ENCODE measurements at places on chromosomes 3 and 15. TPM values are rescaled to one million over a fixed set of nuclear protein-coding genes. Genes with fewer than 3 reads are reported as not detected.

DNA sequence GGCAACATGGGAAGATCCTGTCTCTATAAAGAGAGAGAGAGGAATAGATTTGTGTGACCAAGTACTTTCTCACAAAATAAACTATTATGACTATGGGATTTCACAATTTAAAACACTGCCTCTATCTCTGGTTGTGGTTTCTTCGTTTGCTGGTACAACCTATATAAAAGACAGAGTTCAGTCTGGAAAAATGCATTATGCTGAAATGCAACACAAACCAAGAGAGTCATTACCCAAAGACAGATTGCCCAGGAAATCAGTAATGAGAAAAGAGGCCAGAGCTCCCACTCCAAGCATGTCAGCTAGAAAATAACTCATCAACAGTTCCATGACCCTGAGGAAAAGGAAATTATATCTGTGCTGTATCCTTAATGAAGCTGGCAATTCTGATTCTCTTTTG lies 23.2 kb downstream of the GPR176 start:
- no peak overlapping the region for H3K27ac ChIP-seq
- H3K36me3 ChIP-seq: no peaks in the 10 kb centered on the region
- H3K4me3 ChIP-seq: no peak overlapping the region
- peak; percentile 81 for DNase-seq
- no peaks in the 10 kb centered on the region for H3K27me3 ChIP-seq
- peaks cover 16% of the 10 kb centered on the region for H3K4me1 ChIP-seq

The HIGD2B gene
- not detected for total RNA-seq

DNA sequence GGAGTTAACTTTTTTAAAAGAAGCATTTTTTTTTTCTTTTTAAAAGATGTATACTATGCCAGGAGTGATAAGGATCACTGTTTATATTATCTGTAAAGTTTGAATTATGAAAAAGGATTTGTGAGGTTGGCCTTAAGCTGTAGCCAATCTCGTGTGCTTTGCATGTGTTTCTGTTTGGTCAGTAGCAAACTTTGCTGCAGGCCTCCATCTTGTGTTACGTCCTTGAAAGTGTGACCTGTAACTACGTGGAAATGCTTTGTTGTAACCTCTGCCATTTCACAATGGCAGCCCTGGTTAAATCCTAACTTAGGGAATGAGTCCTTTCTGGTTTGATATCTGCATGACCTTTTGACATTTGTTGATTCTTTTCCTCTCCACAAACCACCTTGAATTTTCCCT lies 1345.6 kb downstream of the NSUN3 start:
- H3K4me1 ChIP-seq: no peaks in the 10 kb centered on the region
- DNase-seq: no peak
- H3K27ac ChIP-seq: no peak overlapping the region
- no peak overlapping the region for H3K4me3 ChIP-seq

DNA sequence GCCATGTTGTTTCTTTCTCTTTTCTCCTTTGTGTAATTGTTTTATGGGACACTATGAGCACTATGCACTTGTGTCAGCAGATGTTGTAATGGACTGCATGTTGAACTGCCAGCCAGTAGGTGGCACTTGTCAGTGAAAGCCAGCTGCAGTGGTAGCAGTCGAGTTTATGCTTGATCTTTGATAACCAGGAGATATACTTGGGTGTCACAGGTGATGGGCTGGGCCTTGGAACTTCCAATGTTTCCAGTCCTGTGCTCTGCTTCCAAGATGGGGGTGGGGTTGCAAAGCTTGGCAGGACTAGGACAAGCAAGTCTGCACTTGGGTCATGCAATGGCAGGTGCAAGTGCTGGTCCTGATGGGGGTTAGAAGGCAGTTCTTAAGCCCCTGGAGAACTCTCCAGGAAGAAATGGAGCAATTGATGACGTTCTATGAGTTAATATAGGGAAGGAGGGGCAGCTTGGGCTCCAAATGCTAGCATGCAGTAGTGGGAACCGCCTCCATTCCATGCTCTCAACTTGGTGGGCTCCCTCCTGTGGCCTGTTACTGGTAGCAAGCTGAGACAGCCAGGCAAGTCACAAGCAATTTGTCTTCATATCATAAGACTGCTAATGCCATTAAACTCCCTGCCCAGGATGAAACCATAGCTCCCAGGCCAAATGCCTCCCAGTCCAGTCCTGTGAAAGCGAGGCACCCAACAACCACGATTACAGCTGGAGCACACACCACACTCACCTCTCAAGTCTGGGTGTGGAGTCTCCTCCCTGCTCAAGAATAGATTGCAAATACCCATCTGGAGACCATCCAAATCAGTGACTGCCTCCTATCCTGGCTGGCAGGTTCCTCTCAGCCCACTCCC lies 287.2 kb downstream of the CGGBP1 start:
- H3K4me3 ChIP-seq: no peak overlapping the region
- no peaks in the 10 kb centered on the region for H3K4me1 ChIP-seq
- H3K27ac ChIP-seq: no peak overlapping the region
- DNase-seq: no peak
- H3K27me3 ChIP-seq: no peaks in the 10 kb centered on the region

DNA sequence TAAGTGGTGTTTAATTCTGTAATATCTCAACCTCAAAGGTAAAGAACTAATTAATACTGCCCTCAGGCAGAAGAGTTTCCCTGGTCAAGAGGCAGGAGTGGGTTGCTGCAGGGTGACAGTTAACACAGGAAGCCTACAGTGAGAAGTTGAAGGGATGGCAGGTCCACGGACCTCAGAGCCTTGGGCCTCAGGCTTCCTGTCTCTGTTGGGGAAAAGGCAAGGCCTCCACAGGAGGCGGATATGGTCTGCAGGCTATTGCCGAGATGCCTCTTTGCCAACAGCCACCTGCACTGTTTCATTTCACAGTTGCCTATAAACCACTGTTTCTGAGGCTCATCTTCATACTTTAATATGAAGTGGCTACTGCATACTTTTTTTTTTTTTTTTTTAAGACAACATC lies 33.3 kb upstream of the RPN1 start:
- no peak for DNase-seq
- no peaks in the 10 kb centered on the region for H3K27me3 ChIP-seq
- no peak overlapping the region for H3K4me3 ChIP-seq
- H3K27ac ChIP-seq: no peak overlapping the region

GRCh38 chr15:76576523-76577279 lies 240.1 kb downstream of the ISL2 start:
- H3K4me3 ChIP-seq: no peak overlapping the region
- no peaks in the 10 kb centered on the region for H3K4me1 ChIP-seq
- H3K36me3 ChIP-seq: no peaks in the 10 kb centered on the region
- peak; percentile 70 for DNase-seq
- no peaks in the 10 kb centered on the region for H3K27me3 ChIP-seq

The GPR62 gene
- not detected for total RNA-seq

The THRB gene
- 6.8 TPM for total RNA-seq

GRCh38 chr3:7428206-7428718 lies 567.3 kb downstream of the GRM7 start:
- H3K27me3 ChIP-seq: no peaks in the 10 kb centered on the region
- H3K36me3 ChIP-seq: no peaks in the 10 kb centered on the region
- no peaks in the 10 kb centered on the region for H3K4me1 ChIP-seq
- no peak overlapping the region for H3K4me3 ChIP-seq
- no peak overlapping the region for H3K27ac ChIP-seq

DNA sequence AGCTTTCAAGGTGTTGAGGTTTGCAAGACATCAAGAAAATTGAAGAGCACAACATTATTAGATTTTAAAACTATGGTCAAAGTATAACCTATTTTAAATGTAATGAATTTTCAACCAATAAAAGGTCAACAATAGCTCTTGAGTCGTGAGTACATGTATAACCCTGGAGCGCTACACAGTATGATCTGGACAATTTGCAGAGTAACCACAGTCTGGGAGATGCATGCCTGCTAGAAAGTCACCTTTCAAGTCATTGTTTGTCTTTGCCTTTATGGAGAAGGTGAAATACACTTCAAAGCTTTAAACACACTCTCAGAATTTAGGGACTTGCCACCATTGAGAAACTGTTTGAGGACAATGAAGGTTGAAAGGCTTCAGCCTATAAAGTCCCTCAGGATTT lies 112.6 kb upstream of the ALCAM start:
- no peaks in the 10 kb centered on the region for H3K27me3 ChIP-seq
- H3K4me3 ChIP-seq: no peak overlapping the region
- H3K36me3 ChIP-seq: no peaks in the 10 kb centered on the region
- no peak for DNase-seq

The GPR160 gene
- 1.4 TPM for total RNA-seq

DNA sequence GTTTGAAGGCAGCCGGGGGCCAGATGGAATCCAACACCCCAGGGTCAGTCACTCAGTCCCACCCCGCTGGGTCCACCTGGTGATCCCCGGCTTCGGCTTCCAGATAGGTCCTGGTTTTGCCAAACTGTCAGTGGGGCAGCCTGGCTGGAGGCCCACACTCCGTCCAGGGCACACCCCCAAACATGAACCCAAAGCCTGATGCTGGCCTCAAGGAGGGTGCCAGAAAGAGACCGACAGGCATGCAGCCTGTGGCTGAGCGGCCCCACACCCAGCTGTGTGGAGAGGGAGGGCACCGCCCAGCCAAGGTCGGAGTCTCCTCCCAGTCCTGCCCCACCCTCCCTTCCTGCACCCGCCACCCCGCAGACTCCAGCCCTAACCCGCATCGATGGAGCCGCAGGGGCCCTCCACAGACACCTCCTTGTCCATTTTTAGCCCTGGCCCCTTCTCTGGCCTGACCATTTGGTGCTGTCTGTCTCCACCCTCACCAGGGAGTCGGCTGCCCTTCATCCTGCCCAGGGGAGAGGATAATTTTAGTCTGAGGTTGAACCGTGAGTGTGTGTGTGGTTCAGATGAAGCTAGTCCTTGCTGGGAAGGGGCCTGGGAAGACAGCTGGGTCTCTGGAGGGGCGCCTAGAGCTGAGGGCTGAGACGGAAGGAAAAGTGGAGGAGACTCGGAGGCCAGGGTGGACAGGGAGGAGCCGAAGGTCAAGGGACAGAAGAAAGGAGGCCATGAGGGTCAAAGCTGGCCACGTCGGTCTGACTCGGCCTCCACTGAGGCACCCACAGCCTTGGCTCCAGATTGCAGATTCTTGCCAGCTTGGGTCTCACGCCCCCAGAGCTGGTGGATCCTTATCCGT lies 23.1 kb downstream of the TNK2 start:
- no peak for DNase-seq
- peaks cover 23% of the 10 kb centered on the region for H3K4me1 ChIP-seq
- H3K27me3 ChIP-seq: no peaks in the 10 kb centered on the region
- H3K27ac ChIP-seq: peak overlapping the region; percentile 42
- H3K4me3 ChIP-seq: no peak overlapping the region
- peaks cover 2% of the 10 kb centered on the region for H3K36me3 ChIP-seq

The ARGFX gene
- total RNA-seq: not detected

The A4GNT gene
- total RNA-seq: not detected

The RHOV gene
- total RNA-seq: 0.43 TPM

GRCh38 chr3:69692761-69693160 lies 46.5 kb upstream of the MITF start:
- H3K27me3 ChIP-seq: peaks cover 5% of the 10 kb centered on the region
- no peak overlapping the region for H3K27ac ChIP-seq
- no peaks in the 10 kb centered on the region for H3K36me3 ChIP-seq
- no peaks in the 10 kb centered on the region for H3K4me1 ChIP-seq
- no peak for DNase-seq

DNA sequence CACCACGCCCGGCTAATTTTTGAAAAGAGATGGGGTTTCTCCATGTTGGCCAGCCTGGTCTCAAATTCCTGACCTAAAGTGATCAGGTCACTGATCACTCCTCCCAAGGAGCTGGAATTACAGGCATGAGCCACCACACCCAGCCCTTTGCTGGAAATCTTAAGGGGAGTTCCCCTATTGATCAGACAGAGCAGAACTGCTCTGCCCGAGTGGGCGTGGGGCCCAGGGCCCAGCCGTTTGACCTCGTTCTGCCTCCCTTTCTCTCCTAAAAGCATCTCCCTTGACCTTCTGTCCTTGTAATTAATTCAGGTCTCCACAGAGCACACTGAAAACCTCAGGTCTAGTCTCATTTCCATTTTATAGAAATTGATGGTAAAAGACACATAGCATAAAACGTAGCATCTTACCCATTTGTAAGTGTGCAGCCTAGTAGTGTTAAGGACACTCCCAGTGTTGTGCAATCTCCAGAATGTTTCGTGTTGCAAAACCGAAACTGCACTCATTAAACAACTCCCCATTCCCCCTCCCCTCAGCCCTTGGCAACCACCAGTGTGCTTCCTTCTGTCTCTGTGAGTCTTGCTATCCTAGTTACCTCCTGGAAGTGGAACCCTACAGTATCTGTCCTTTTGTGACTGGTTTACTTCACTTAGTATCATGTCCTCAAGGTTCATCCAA lies 89.3 kb downstream of the SLCO3A1 start:
- H3K27me3 ChIP-seq: no peaks in the 10 kb centered on the region
- H3K4me3 ChIP-seq: no peak overlapping the region
- peaks cover 2% of the 10 kb centered on the region for H3K4me1 ChIP-seq
- no peak overlapping the region for H3K27ac ChIP-seq
- DNase-seq: peak; percentile 81
- H3K36me3 ChIP-seq: no peaks in the 10 kb centered on the region

DNA sequence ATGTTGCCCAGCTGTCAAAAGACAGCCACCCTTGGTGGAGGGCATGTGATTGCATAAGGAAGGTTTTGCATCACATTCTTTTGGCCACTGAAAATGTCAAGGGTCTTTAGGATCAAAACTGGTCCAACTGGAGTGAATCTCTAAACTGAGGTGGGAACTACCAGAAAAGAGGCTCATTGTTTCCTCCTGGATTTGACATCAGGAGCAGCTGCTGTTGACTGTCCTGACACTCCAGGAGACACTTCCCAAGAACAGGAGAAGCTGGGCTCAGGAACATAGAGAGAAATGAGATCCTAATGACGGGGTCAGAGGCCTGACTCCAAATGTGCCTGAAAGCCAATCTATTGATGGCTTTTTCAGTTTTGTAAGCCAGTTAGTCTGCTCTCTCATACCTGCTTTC lies 105.3 kb upstream of the LRIG1 start:
- no peak overlapping the region for H3K4me3 ChIP-seq
- DNase-seq: no peak

GRCh38 chr3:39260957-39261356 lies 18.9 kb downstream of the CX3CR1 start:
- peaks cover 7% of the 10 kb centered on the region for H3K27me3 ChIP-seq
- H3K4me1 ChIP-seq: no peaks in the 10 kb centered on the region
- DNase-seq: peak; percentile 77
- H3K4me3 ChIP-seq: no peak overlapping the region
- no peak overlapping the region for H3K27ac ChIP-seq
- H3K36me3 ChIP-seq: no peaks in the 10 kb centered on the region

The MRAS gene
- total RNA-seq: 81.8 TPM

The HSPBAP1 gene
- 4.3 TPM for total RNA-seq

GRCh38 chr3:156818273-156818651 lies 7.9 kb upstream of the LEKR1 start:
- DNase-seq: no peak
- peaks cover 53% of the 10 kb centered on the region for H3K4me1 ChIP-seq
- no peaks in the 10 kb centered on the region for H3K27me3 ChIP-seq
- H3K27ac ChIP-seq: peak overlapping the region; percentile 98
- H3K4me3 ChIP-seq: no peak overlapping the region
- no peaks in the 10 kb centered on the region for H3K36me3 ChIP-seq

The SMCO1 gene
- not detected for total RNA-seq

GRCh38 chr3:57694146-57694545 lies 1.3 kb upstream of the DENND6A start:
- no peak for DNase-seq
- H3K4me1 ChIP-seq: peaks cover 8% of the 10 kb centered on the region
- no peaks in the 10 kb centered on the region for H3K27me3 ChIP-seq
- H3K36me3 ChIP-seq: no peaks in the 10 kb centered on the region
- H3K4me3 ChIP-seq: no peak overlapping the region

GRCh38 chr3:31819441-31819840 lies 161.6 kb downstream of the OSBPL10 start:
- no peaks in the 10 kb centered on the region for H3K36me3 ChIP-seq
- H3K27ac ChIP-seq: no peak overlapping the region
- H3K27me3 ChIP-seq: no peaks in the 10 kb centered on the region
- DNase-seq: no peak
- H3K4me3 ChIP-seq: no peak overlapping the region
- no peaks in the 10 kb centered on the region for H3K4me1 ChIP-seq
